NCI-H446 treated with DMSO at 0.1 percent for 48 hours (cell line): ENCODE measurements at places on chromosomes 16 and 17.

GRCh38 chr16:79001156-79001967 lies 599.2 kb downstream of the MAF start:
- DNase-seq: no peak

DNA sequence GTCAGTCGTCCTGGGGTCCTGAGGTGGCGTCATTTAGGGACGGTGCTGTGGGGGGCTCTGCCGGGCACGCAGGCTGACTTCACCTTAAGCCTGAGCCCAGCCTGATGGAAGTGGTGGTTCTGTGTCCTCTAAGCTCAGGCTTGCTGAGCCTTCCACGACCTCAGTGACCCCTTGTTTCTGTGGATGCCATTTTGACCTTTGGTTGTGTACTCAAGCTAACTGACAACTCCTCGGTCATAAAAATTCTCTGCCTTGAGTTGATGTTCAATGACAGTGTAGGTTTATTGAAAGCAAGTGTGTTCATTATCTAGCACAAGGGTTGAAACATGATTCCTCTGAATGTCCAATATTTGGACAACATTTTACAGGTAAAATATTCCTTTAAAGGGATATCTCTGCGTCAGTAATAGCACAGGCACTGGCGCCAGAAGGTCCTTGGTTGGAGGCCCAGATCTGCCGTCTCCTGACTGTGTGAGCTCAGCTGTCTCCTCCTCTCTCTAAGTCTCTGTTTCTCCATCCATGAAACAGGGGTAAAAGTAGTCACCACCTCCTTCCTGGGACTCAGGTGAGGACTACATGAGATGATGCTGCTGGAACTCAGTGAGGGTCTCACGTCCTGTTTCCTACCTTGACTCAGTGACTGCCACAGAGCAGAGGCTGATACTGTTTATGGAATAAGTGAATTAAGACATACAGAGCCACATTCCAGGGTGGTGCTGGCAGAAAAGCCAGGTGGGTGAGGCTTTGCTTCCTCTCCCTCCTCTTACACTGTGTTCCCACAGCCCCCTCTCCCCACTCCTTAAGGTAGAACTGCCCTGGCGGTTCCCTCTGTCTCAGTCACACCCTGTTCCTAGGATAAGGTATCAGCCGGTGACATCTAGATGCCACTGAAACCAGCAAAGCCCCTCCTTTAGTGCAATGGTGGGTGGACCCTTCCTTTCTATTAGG lies 75.7 kb downstream of the IRF8 start:
- no peak for DNase-seq

DNA sequence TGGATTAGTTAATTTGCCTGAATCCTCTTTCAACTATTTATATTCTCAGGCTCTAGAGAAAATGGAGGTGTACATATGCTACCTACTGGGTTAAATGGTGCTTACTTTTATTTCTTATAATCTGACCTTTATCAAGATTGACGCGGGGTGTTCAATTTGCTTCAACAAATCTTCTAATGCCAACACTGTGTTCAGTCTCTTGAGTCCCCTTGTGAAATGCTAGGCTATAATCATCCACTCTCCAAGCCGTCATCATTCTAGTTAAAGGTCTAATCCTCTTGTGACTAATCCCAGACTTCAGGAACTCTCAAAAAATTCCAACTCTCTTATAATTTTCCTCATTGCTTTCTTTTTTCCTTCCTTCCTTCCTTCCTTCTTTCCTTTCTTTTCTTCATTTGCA lies 1396.2 kb downstream of the CDH8 start:
- no peak for DNase-seq

- no peak for DNase-seq
These were observed 160.3 kb upstream of the TBX2 start for GRCh38 chr17:61239327-61239726.

GRCh38 chr17:1946021-1946932 lies 78.9 kb downstream of the RTN4RL1 start:
- no peak for DNase-seq

DNA sequence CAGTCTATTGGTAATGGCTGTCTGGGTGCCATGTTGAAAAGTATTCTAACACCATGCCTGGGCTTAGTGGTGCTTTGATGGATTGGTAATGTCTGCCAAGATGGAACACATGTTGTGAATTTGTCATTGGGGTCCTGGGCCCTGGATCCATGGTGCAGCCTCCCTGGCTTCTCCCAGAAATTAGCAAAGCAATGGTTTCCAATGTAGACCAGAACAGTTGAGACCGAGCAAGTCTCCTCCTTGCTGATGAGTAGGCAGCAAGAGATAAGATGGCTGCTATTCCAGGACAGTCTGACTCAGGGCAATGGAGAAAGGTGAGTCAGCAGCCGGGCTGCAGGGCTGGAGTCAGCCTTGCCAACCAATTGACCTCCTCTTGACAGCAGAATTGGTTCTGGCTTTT lies 30.8 kb downstream of the GPR139 start:
- no peak for DNase-seq

DNA sequence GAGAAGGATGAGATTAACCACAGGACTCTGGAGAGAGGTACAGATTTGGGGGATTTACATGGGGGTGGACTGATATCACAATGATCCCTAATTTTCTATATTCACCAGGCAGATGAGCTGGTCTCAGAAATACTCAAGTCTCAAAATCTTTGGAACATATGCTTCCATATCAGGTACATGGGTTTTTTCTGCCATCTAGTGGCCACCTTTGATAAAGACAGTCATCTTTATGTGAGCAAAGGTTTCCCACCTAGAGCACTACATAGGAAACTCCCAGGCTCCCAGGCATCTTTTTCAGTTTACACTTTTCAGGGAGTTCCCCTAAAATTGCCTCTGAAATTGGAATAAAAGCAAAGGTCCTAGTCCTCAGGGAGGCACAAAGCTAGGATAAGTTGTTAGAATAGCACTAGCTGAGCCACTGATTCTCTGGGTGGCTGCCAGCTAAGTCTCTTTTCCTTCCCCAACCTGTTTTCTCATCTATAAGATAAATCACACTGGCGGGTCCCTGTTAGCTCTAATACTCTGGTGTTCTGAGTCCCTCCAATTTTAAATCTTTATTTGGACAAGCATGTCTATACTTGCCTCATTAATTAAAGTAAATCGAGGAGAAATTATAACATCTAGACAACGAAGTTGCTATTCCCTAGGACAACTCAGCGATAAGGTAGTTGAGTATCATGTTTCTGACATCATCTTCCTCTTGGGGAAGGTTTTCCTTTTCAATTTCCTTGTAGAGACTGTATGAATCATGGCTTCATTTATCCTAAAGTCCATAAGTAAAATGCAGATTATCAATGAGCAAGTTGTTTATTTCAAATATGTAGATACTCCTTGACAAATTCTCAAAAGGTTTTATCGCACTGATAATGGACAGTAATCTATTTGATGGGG lies 19.0 kb upstream of the MON1B start:
- no peak for DNase-seq

DNA sequence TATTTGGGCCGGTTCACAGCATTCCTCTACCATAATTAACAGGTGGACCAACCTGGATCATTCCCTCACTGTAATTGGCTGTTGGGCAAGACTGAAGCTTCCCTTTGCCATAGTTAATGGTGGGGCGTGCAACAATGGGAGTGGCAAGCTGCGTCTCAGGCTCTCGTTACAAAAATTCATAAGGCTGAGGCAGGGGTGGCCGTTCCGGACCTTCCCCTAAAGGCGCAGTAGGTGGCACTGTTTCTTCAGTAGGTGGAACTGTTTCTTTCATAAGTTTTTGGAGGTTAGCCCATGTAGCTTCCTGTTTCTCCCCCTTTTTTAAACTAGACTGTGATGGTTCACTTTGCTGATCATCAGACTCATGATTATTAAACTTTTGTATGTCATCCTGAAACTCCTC lies 17.0 kb upstream of the TMC5 start:
- no peak for DNase-seq

GRCh38 chr16:2949705-2950352 lies 14.2 kb upstream of the KREMEN2 start:
- DNase-seq: no peak

DNA sequence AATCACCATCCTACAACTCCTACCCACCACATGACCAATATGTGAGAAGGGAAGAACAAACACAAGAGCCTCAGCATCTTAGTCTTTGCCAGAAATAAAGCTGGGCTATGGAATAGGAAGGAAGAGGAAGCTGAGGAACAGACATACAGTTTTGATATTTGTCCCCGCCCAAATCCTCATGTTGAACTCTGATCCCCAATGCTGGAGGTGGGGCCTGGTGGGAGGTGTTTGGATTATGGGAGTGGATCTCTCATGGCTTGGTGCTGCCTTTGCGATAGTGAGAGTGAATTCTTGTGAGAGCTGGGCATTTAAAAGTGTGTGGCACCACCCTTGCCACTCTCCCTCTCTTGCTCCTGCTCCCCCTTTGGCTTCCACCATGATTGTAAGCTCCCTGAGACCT lies 52.4 kb upstream of the NLK start:
- DNase-seq: no peak

- no peak for DNase-seq
These were observed 31.3 kb upstream of the KPNB1 start for GRCh38 chr17:47618410-47618809.

DNA sequence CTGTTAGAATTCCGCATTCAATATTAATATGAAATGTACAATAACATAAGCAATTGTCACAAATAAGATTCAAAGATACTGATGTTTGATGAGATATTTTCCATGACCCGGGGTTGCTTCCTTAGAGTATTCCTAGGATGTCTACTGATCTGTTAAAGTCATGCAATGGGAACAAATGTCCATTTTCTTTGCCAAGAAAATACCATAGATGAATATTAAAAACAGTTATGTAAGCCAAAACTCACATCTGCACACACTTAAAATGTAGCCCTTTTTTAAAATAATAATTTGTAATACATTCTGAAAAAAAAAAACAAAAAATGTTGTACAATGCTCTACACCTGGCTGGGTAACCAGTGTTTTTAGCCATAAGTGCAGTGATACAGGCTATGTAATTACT lies 259.4 kb upstream of the AXIN2 start:
- no peak for DNase-seq

DNA sequence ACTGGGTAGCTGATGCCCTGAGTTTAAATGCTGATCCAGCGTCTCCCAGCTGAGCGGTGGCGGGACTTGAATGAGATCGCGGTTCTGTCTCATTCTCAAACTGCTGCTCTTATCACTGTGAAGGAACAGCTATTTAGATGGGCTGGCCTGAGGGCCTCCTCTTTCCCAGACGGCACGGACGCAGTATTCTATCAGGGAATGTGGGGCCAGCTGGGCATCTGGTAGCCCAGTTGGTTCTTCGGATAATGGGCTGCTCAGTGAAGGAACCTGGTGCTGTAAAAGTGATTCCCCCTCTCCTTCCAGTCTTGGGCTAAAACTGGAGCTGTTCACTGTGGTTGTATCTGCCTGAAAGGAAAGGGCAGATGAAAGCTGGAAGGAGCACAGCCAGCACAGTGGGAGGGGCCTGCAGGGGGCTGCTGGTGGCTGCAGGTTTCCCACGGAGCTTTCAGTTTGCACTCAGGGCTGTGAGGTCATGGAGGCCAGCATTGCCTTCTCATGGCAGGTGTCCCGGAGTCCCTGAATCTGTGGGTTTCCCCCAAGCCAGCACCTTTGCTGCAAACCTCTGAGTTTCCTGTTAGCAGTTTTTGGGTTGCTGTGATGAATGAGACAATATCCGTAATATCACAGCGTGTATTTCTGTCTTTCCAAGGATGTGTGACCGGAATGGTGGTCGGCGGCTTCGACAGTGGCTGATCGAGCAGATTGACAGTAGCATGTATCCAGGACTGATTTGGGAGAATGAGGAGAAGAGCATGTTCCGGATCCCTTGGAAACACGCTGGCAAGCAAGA lies 3.6 kb downstream of the IRF8 start:
- no peak for DNase-seq

- no peak for DNase-seq
These were observed 65.1 kb downstream of the NUP93 start for GRCh38 chr16:56795011-56795410.

GRCh38 chr16:57061084-57061905 lies 31.1 kb upstream of the CPNE2 start:
- DNase-seq: no peak

GRCh38 chr17:58391302-58391984 lies 25.9 kb downstream of the RNF43 start:
- no peak for DNase-seq

- DNase-seq: no peak
These were observed 121.1 kb downstream of the IRX5 start for GRCh38 chr16:55051571-55052347.

GRCh38 chr16:86761111-86762031 lies 183.0 kb downstream of the FOXL1 start:
- DNase-seq: no peak

DNA sequence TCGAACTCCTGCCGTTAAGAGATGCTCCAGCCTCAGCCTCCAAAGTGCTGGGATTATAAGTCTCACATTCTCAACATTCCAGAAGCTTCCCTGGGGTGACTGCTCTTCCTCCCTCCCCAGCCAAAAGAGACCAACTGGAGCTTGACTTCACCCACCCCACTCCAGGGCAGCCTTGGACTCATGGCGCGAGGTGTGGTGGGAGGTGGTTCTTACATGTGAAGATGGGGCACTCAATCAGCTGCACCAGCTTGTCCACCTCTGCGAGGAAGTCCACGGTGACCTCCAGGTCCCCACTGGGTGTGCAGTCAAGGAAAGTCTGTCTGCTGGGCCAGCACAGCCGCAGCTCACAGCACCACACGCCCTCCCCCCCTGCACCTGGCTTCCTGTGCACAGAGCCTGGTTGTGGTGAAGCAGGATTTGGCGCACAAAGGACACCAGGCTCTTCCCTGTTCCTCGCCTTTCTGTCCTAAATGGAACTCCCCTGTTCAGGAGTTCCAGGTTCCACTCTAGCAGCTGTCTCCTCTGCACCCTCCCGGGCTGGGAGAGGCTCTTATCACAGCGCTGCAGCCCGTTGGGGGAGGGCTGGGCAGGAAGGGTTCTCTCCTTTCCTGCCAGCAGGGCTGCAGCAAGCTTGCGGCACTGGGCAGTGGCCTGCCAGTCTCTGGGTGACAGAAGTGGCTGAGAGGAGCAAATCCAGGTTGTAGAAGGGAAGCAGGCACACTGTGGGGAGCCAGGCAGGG lies 9.6 kb upstream of the MTSS2 start:
- DNase-seq: no peak

DNA sequence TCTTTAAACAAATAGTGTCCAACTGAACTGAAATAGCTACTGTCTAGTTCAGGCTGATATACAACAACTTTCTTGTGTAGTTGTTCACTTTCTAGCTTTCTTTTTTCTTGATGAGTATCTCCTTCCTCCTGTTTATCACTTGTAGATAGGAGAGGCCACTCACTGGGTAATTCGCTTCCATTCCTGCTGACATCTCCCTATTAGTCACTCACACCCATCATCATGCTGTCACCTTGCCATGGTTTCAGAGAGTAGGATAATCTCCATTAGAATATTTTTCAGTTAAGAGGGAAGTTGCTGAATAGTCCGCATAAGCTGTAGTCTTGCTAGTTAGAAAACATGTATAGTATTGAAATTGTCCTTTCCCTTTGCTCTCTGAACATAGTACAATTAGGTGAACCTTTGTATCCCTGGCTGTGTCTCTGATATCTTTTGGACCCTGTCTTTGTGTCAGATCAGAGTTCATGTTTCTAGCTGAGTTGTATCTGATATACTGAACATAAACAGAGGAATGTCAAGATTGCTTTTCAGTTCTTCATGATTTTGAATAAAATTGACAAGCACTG lies 64.4 kb upstream of the RASL10B start:
- DNase-seq: no peak
